ENCODE measurements at places on chromosomes 5 and 9. TPM values are rescaled to one million over a fixed set of nuclear protein-coding genes. Genes with fewer than 3 reads are reported as not detected.

Gene NRARP
- not detected for total RNA-seq

Gene CD14
- 6.3 TPM for total RNA-seq

Gene FBP2
- not detected for total RNA-seq

Gene PCDHGB2
- 4.1 TPM for total RNA-seq

Gene CTNNAL1
- total RNA-seq: 108 TPM

Gene FOXD4L4
- under 0.01 TPM for total RNA-seq

Gene CTSV
- not detected for total RNA-seq

Gene PCDHA4
- 1.1 TPM for total RNA-seq

Gene ARL14EPL
- total RNA-seq: 0.32 TPM

Gene GRPEL2
- 23.2 TPM for total RNA-seq

Gene PCDHGA4
- total RNA-seq: 8.9 TPM

Gene PNPLA7
- 2.1 TPM for total RNA-seq
